Activated naive CD4-positive, alpha-beta T cell (primary cell): ENCODE measurements at places on chromosomes 1 and 21.

- DNase-seq: no peak
Measured at GRCh38 chr21:17903029-17903806, 84.1 kb upstream of the C21orf91 start.

DNA sequence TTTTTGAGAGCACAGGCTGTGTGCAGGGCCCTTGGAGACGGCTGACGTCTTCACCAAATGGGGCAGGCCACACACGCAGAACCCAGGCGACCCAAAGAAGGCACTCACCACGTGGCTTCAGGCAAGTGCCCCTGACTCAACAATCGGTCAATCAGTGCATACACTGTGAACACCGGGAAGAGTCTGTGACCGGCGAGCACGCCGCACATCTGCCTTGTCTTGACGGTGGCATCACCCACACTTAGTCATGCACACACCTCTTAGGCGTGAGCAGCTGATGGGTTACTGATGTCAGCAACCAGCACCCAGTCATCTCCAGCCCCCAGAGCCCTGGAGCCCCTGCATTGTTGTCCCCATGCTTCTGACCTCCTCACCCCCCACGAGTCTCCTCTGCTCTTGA, 4.9 kb upstream of the LRRC3 start:
- no peak for DNase-seq

DNA sequence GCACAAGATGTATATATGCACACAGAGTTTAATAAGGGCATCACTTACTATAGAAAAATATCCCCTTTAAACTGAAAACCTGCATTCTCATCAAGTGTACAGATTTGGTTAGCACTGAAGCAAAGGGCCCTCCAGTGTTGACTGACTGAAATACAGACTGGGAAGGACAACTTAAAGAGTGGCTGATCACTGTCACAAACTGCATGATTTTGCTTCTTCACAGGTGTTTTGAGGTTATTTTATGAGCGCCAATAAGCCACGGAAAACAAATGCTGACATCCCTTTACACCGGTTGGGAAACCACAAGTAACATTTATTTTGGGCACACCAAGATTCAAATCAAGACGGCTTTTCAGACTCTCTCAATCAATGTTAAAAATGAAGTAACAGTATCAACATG, 30.9 kb upstream of the RAP1GAP start:
- no peak for DNase-seq

GRCh38 chr1:174239541-174239940, 80.2 kb downstream of the RABGAP1L start:
- DNase-seq: no peak

DNA sequence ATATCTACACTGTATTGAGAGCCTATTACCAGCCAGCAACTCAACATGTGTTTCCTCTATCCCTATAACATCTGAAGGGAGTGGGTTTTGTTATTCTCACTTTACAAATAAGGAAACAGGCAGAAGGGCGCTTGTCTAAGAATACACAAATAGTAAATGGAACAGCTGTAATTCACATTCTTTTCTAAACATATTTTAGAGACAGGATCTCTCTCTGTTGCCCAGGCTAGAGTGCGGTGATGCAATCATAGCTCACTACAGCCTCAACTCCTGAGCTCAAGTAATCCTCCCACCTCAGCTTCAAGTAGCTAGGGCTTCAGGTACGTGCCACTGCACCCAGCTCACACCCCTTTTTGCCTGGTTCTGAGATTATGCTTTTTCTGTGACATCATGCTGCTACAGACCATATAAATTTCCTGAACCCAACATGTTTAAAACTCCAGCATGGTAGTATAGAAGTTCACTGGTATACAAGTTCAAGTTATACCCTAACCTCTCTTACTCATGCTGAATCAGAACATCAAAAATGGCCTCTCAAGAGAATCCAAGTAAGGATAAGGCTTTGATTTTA, 8.6 kb upstream of the TACSTD2 start:
- no peak for DNase-seq

DNA sequence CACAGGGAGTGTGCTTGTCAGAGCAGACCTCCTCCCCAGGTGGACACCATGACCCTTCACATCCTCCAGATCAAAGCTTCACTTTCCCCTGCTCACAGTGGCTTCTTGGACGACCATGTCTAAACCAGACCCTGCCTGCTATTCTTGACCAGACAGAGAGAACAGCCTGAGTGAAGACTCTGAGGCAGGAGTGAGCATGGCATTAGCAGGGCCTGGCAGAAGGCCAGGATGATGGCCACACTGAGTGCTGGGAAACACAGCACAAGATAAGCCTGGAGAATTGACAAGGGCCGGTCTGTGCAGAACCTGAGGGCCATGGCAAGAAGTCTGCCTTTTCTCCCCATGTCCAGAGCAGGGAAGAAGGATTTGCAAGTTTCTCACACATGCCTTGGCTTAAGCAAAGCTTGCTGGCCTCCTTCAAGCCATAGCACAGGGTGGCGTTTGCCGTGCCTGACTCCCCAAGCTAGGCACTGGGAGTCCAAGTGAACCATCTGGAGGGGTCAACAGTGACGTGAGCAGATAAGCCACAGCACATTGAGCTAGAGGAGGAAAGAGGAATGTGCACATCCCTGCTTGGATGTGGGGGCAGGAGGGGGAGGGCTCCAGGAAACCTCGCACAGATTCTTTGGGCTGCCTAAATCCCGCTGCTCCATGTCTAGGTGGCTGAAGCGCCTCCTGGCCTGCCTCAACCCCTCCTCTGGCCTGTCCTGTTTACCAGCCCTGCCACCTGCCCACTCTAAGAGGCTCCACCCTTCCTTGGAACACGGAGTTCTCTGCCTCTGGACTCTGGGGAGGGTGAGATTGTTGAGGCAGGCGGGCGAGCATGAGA, 87.1 kb downstream of the CD58 start:
- DNase-seq: no peak

DNA sequence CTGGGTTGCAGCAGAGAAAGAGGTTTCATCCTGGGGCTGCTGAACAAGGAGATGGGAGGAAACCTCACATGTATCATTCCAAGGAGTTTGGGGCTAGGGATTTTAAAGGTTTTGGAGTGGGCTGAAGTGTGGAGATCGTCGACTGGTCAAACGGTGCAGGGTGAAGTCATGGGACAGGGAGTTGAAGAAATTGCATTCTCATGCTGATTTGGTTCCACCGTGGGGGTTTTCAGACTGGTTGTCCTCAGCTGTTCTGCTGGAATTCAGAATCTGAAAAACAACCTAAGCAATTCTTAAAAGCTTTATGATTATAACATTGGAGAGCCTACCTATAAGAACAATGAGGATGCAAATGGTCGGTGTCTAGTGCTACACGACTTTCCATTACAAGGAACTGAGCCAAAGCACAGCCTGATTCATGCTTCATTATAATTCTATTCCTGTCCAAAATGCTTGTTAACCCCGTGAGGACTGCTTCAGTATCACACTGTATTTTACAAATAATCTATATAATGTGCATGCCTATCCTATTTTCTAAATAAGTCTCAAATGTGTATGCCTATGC, 242.7 kb downstream of the TM2D1 start:
- no peak for DNase-seq

- no peak for DNase-seq
Measured at GRCh38 chr1:57796616-57797015, 372.8 kb upstream of the DAB1 start.

GRCh38 chr1:40762144-40762923, 21.3 kb upstream of the KCNQ4 start:
- DNase-seq: no peak

DNA sequence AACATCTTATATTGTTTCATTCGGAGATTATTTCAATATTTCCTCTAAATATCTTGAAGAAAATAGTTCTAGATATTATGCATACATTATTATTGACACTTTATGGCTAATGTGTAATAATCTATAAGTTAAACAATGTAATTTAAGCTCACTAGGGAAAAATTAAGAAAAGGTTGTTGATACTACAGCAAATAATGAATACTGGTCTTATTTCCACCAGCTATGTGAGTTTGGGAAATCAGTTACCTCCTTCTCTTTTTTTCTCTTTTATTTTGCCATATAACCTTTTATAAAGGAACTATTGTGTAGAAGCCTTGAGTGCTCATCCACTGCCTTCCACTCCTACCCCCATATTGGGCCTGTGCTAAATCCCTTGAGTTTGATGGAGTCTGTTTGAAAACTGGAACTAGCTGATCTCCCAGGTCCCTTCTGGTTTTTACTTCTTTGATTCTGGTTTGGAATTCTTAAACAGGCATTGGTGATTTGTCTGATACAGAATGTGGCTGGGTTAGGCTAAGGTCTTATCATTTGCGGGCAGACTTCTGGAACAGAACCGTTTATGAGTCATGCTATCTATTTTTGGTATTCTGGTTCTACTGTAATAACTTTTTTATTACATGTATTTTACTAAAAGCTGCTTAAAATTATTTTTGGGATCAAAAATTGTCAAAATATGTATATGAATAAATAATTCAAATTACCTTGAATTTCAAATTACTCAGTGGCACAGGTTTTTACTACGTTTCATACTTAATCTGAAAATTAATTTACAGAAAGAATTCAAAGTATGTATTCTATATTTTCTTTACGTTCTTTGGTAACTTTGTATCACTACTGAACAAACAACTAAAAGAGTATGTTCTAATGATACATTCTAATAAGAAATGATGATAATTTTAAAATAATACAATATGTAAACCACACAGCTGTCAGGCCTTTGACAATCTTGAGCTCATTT, 5.0 kb upstream of the CDC14A start:
- no peak for DNase-seq

GRCh38 chr1:74733604-74734484, 892 bp downstream of the TYW3 start:
- no peak for DNase-seq

DNA sequence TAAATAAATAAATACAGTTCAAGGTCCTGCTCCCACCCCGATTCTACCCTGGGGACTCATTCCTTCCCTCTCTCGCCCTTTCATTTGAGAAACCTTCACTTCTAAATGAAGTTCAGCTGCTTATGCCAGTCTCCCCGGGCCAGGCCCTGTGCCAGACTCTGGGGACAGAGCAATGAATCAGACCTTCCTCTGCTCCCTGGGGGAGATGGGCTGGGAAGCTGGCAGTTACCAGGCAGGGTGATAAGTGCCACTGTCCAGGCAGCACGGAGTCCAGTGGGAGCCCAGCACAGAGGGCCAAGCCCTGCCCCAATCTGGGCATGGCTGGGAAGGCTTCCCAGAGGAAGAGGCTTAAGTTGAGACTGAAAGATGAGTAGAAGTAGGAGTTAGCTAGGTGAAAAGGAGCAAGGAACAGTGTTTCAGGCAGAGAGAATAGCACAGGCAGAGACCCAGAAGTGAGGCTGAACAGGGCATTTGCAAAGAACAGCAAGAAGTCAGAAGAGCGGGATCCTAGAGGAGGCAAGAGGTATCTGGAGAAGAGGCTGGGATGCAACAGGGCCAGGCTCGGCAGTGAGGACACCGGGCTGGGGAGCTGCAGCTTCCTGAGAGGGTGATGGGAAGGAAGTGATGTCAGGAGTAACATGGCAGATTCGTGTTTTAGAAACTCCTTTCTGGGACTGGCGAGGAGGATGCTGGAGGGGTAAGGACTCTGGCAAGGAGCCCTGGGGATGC, 13.5 kb downstream of the KCNQ4 start:
- no peak for DNase-seq

GRCh38 chr1:2447276-2448097, 28.6 kb upstream of the PLCH2 start:
- DNase-seq: no peak

GRCh38 chr1:98991127-98992012, 13.3 kb downstream of the PLPPR5 start:
- DNase-seq: no peak

- DNase-seq: no peak
Measured at GRCh38 chr1:65904681-65905083, 112.0 kb downstream of the PDE4B start.

DNA sequence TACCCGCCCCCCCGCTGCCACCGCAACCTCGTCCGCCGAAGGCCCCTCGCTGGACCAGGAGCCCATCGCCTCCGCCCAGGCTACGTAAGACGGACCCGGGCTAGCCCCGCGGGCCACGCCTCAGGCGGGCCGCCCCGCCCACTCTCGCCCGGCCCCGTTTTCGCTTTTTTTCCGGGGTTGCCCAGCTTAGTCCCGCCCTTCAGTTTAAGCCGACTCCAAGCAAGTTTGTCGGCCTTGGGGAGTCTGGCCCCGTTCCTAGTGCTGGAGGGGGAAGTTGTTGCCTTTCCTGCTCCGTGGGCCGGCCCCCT, 3.0 kb downstream of the RUSC1 start:
- peak; percentile 47 for DNase-seq

DNA sequence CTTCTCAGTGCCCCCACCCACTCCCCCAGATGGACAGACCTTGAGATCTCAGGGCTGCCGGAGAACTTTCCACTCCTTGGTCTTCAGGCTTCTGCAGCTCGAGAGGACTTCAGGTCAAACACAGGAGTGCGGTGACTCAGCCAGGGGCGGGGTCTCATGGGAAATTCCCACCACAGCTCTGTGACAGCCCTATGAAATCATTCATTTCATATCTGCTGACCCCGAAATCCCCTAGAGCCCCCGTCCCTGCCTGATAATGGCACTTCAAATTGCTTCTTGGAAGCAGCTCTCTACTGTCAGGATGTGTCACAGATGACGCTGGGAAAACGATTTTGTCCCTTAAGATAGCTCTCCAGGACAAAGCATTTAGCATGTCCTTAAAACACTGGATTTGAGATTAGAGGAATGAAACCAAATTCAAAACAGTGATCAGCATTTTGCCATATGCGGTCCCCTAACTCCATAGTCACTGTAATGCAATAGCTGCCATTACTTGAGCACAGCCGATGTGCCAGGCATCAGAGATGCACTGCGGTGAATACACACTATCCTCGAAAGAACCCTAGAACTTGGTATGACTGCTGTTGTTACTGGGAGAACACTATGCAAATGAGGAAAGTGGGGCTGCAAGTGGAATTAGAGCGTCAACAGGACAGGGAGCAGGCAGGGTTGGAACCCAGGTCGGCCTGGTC, at the start of gene TNFRSF9:
Gene TNFRSF9, minus strand, starts transcription at position 95 of the 692 bp plus-strand sequence. CDS start 845 bp downstream, outside the sequence.
- DNase-seq: peak; percentile 11

DNA sequence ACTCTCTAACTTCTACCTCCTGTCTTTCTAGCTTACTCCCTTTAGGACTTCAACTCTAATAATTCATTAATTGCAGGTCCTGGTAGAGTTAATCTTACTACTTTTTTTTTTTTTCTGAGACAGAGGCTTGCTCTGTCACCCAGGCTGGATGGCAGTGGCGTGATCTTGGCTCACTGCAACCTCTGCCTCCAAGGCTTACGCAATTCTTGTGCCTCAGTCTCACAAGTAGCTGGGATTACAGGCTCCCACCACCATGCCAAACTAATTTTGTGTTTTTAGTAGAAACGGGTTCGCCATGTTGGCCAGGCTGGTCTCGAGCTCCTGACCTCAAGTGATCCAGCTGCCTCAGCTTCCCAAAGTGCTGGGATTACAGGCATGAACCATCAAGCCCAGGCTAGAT, 15.7 kb downstream of the BTBD8 start:
- no peak for DNase-seq

DNA sequence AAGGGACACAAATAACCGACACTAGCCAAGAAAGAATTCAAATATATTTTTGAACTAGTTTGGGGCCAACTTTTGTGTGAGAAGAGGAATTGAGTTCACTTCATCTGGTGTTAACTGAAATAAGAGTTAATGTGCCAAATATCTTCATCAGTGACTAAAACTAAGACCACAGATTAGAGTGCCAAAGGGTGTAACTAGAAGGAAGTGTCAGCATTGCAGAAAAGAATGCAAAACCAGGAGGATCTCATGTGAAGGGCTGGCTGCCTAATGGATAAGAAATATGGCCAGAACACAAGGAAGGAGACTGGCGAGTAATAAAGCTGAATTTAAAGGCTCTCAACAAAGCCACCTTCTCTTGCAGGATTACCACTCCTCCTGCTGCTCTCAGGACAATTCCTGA, 61.8 kb upstream of the LRRC8D start:
- DNase-seq: no peak
